SW 1271 (cell line): ENCODE measurements at places on chromosomes 13 and 19.

- no peak for DNase-seq
Observed at GRCh38 chr13:50677687-50678463, 165.6 kb downstream of the DLEU7 start.

DNA sequence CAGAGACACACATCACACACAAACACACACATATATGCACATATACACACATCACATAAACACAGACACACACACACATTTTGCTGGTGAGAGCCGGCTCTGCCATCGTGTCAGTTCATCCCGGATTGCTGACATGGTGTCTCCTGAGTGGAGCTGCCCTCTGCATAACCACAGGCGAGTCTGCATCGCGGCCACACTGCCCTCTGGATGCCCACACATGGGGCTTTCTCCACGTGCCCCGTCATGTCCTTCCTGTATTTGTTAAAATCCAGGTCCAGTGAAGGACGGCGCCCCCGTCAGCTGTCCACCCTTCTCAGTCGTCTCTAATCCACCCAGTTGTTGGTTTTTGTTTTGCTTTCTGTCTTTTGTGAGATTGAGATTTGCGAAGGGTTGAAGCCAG lies 52.6 kb upstream of the F7 start:
- DNase-seq = no peak

DNA sequence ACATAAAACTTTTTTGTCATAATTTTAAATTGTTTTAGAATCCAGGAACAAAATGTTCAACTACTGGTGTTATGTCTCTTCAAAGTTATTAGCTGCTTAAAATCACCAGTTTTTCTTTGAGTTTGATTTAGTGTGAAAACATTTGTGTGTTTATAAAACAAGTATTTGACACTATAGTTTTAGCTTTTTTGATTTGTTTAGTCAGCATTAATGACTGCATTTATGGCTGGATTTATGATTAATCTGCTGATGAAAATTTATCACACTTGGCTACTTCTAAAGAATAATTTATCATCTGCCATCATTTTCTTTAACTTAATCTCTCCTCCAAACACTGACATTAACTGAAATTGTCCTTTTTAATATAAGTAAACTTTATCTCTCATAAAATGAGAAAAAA lies 1465.9 kb upstream of the SLC10A2 start:
- no peak for DNase-seq

- no peak for DNase-seq
Observed at GRCh38 chr19:43639519-43640423, at the start of gene CADM4. CADM4 (minus strand) TSS chr19:43639850; CDS start chr19:43639790, 60 bp downstream.

DNA sequence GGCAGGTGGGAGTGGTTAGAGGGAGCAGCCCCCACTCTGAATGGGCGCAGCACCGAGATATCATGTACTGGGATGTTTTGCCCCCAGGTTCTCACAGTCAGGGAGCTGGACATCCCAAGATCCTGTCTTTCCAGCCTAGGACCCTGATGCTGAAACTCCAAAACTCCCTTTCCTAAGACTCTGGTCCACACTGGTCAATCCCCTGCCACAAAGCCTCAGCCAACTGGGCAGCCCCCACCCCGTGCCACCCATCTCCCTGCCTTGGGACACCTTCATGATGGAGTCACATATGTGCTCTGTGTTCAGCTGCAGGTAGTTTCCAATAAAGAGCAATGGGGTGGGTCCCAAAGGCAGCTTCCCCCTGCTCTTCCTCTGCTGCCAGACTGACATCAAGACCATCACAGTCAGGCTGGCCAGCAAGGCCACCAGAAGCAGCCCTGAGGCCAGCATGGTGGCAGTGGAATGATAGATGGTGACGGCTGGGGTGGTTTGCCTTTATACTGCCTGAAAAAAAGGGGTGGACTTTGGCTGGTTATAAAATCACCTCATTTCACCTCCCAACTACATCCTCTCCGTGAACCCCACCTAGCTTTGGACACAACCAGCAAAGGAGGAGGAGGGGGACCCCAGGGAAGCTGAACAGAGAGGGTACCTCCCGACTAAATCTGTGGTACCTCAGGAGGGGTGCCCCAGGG lies 36.3 kb downstream of the CYP2B6 start:
- DNase-seq = no peak

DNA sequence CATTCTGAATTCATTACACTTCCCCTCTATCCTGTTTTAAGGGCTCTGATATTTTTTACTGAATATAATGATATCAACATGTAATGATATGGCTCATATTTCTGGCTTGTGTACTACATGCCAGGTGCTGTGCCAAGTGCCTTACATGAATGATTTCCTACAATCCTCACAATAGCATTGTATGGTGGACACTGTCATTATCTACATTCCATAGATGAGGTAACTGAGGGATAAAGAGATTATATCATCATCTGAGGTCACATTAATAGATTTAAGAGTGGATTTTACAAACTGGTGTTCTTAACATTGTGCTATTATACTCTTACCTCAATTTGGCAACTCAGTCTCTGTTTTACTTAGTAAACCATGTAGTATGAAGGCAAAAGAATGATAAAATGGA lies 502.0 kb downstream of the LIG4 start:
- no peak for DNase-seq

DNA sequence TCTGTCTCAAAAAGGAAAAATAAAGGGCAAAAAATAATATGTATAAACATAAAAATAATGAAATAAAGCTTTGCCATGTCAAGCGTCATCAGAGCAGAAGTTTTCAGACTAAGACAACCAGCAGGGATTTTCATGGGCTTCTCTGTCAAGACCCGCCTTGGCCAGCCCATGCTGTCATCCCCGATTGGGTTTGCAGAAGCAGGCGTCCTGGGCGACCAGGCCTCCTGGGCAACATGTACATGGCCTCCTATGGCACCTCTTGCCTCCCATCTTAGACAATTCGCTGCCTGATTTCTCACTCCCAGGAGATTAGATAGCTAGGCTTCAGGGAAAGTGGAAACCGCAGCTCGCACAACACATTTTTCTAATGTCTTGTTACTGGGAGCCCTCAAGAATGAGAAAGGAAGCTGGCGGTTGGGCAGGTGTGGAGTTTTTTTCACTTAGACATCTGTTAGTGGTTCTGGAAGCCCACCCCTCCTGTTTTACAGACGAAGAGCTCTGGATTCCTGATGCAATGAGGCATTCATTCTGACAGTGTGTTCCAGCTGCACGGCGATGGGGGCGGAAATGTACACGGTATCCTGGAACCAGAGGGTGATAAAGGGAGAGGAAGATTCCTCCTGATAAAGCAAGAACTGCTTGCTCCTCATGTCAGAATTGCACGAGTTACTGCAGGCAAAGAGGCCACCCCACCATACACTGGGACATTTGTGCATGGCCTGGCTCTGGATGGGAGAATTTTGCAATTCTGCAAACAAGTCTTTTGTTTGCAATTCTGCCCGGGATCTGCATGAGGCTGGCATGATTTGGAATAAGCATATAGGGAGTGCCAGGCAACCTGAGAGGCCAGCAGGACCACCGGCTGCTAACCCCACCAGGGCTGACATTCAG lies 47.4 kb upstream of the KATNAL1 start:
- no peak for DNase-seq

- no peak for DNase-seq
Observed at GRCh38 chr19:42272535-42272897, 3.5 kb downstream of the CIC start.

- DNase-seq = no peak
Observed at GRCh38 chr13:24997367-24997967, 98.5 kb upstream of the PABPC3 start.

DNA sequence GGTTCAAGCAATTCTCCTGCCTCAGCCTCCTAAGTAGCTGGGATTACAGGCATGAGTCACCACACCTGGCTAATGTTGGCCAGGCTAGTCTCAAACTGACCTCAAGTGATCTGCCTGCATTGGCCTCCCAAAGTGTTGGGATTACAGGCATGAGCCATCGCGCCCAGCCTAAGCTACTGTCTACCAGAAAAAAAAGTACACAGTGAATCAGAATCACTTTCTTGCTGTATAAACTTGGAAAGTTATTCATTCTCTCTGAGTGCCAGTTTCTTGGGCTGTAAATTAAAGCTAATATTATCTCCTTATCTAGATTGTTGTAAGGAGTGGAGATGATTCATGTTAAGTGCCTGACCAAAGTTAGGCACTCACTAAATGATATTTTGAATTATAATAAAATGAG lies 242.8 kb downstream of the ENOX1 start:
- DNase-seq = no peak

DNA sequence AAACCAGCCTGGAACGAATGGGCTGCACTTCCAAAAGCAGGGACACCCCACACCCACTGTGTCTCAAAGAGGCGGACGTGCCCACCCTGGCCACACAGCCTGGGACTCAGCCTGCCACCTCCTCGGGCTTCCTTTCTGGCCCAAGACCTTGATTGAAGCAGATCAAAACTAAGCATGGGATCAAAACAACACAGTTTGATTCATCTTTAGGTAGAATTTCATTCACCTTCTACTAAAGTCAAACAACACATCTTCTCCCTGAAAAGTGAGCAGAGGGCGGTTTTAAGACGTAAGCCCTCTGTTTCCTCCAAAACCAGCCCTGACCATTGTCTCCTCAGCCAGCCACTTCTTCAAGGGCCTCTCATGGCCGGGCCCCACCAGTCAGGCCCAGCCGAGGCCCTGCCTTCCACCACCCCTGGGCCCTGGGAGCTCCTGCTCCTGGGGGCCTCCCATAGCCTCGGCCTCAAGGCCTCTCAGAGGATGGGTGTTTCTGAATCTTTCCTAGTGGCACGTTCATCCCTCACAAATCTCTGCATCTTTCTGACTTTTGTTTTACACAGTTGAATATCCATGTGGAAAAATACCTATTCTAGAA lies 6.3 kb upstream of the F10 start:
- no peak for DNase-seq

- no peak for DNase-seq
Observed at GRCh38 chr19:39448271-39448670, 2.9 kb downstream of the SUPT5H start.

- no peak for DNase-seq
Observed at GRCh38 chr13:110627761-110628476, 12.6 kb downstream of the NAXD start.
